Stimulated activated CD4-positive, alpha-beta T cell treated with anti-CD3 and anti-CD28 coated beads, Interleukin-4, amount 100 ng/mL, for 24 hours (primary cell): ENCODE measurements at places on chromosomes 16 and 17.

GRCh38 chr16:81469710-81470535 lies 25.3 kb downstream of the CMIP start:
- peak; percentile 14 for DNase-seq

DNA sequence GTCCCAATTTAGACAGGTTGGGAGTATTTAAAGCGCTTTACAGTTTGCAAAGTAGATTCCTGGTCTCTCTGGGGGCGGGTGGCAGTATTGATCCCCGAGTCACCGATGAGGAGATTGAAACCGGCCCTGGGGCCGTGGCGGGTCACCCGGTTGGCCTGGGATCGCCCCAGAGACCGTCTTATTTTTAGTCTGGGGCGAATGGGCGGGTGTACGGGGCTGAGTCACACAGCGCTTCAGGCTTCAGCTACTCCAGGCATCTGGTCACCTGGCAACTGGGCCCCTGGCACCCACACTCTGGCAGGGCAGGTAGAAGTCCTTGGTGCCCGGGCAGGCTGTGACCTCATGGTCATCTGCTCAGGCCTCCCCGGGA lies 669 bp downstream of the MIEF2 start:
- peak; percentile 41 for DNase-seq

DNA sequence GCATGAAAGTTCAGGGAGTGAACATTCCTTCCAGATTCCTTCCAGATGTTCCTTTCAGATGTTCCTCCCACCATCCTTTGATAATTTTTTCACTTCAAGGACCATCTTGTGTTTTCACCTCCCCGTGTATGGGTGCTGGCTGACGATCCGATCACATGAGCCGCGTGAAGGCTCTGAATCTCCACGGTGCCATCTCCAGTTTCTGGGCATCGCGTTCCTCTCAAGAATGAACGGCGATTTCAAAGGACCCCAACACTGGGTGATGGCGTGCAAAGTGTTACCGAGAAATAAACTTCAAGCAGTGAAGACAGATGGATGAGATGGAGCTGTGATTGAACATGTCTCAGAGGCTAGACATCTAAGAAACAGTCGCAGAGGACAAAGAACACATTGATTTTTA lies 245.3 kb downstream of the GSG1L start:
- DNase-seq = no peak

- no peak for DNase-seq
Measured at GRCh38 chr16:57184113-57184512, 1.7 kb downstream of the PSME3IP1 start.

GRCh38 chr17:31854672-31855071 lies 4.4 kb downstream of the COPRS start:
- DNase-seq = no peak

DNA sequence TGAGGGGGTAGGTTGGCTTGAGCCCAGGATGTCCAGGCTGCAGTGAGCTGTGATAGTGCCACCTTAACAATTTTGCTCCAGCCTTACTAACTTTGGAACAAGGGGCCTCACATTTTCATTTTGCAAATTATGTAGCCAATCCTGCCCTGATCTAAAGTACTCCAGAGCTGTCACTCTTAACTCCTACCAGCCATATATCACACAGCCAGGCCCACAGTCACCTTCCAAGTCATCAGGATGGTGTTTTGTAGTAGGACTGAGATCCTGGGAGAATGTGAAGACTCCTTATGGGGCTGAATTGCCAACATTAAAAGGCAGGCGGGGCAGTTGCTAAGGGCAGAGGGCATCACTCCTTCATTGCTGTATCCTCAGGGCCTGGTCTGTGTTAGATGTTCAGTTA lies 243.0 kb downstream of the MRTFB start:
- no peak for DNase-seq

DNA sequence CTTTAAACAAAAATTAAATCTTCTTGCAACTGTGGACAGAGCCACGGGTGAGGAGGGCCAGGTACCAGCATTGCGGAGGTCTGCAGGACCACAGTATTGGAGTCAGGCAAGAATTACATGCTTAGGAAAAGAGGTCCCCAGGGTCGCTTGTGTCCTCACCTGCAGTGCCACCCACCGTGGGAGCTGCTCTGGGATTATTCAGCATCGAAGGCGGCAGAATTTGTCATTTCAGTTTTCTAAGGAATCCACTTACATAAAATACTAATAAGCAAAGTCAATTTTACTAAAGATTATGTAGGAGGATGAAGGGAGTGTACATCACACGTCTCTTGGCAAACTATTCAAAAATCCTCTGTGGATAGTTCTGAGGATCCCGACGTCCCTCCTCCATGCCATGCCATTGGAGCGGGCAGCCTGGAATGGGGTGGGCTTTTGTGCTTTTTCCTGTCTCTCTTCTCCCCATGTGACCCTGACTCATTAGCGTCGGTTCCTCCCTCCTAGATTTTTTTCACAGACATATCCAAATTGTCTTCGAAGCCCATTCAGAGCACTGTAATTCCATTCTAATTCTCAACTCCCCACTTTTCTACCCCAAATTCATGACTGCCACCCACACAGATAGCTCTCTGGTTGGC lies 3.0 kb upstream of the PIK3R6 start:
- no peak for DNase-seq

DNA sequence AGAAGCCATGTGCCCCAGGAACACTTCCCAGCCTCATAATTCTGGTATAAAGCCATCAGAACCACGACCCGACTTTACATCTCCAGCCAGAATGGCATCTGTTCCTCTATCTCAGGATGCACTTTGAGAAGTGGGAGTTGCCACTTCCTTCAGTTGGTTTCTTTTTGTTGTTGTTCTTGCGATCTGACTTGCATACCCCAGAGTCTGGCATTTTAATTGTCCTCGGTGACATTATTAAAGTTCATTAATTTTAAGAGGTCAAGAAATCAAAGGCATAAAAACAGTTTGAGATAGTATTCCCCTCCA lies 13.5 kb downstream of the MARCHF10 start:
- DNase-seq = no peak

DNA sequence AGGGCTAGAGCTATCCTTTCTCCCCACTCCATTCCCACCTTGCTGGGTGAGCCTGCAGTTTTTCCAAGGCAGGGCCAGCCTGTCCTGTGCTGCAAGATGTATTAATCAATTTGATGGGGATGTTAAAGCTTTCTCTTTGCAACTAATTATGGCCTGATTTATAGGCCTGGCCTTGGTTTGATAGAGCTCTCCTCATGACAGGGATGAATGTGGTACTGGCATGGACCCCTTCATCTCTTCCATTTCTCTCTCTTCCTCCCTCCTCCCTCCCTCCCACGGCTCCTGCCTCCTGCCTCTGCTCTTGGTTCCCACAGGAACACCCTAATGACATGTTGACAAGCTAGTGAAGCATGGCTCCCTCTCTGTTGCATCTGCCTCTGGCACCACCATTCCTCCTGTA lies 47.2 kb upstream of the SKAP1 start:
- DNase-seq = no peak

DNA sequence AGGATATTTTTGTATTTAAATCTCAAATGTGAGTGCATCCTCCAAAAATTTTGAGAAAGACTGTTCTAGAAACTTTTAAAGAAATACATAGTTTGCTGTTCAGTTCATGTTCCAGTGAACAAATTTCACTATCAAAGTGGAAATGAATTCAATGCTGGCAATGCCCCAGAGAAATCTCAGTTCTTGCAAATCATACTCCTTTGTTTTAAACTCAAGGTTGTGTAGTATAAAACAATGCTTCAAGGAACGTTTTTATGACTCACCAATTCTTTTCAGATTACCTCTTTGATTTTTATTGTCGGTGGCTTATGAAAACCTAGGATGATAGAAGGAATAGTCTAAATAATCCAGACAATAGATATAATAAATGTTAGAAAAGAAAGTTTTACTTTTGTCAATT lies 17.6 kb downstream of the LPCAT2 start:
- no peak for DNase-seq

GRCh38 chr17:48639982-48640857 lies 14.1 kb upstream of the HOXB9 start:
- DNase-seq = no peak

DNA sequence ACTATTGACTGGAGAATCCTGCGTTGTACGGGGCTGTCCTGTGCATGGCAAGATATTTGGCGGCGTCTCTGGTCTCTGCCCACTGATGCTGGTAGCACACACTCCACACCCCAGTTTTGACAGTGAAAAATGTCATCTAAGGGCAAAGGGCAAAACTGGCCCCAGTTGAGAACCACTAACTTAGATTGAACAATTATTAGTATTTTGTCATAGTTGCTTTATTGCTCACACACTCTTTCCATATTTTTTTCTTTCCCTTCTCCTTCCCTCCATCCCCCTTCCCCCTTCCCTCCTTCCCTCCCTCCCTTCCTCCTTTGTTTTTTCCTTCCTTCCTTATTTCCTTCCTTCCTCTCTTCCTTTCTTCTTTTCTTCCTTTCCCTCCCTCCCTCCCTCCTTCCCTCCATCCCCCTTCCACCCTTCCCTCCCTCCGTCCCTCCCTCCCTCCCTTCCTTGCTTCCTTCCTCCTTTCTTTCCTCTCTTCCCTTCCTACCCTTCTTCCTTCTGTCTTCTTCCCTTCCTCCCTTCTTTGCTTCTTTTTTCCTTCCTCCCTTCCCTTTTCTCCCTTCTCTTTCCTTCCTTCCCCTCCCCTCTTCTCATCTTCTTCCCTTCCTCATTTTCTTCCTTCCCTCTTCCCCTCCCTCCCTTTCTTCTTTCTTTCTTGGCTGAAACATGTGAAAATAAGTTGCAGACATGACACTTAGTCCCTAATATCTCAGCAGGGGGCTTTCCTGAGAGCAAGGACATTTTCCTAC lies 5.5 kb downstream of the SHISA9 start:
- DNase-seq = no peak

DNA sequence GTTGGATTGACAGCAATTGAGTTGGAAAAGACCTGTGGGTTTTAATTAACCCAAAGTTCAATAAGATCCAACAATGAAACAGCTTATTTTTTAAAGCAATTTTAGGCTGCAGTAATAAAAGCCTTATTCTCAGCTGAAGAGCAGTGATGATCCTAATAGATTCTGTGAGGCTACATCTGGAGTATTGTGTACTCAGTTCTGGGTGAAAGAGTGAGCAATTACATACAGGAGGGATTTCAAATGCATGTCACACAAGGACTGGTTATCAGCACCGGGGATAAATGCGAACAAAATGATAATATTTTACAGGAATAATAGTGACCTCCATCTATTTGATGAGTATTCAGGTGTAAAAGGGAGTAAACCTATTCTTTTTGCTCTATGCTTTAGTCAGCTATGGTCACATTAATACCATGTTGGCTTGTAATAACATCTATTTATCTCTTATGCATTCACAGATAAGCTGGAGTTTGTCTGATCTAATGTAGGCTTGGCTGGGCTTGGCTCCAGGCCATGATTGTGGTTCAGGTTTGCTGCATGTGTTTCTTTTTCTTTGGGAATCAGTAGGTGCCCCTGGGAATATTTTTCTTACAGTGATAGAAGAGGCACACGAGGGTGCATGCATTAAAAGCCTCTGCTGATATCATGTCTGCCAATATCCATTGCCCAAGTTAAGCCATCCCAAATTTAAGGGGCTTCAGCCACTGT lies 22.2 kb upstream of the TOX3 start:
- DNase-seq = no peak

- DNase-seq = no peak
Measured at GRCh38 chr16:4051591-4051990, 64.7 kb downstream of the ADCY9 start.

DNA sequence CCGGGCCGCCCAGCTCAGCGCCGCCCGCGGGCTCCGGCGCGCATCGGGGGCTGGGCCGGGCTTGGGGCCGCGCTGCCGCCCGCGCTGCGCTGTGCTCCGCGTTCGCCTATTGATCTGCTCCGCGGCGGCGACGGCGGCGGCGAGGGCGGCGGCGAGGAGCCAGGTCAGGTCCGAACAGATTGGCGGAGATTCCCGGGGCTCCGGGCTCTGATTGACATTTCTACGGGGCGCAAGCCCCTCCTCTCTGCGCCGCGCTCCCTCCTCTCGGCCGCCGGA lies 559 bp downstream of the IRX3 start:
- DNase-seq = no peak

- DNase-seq = no peak
Measured at GRCh38 chr17:34527136-34527907, 52.1 kb upstream of the TMEM132E start.

DNA sequence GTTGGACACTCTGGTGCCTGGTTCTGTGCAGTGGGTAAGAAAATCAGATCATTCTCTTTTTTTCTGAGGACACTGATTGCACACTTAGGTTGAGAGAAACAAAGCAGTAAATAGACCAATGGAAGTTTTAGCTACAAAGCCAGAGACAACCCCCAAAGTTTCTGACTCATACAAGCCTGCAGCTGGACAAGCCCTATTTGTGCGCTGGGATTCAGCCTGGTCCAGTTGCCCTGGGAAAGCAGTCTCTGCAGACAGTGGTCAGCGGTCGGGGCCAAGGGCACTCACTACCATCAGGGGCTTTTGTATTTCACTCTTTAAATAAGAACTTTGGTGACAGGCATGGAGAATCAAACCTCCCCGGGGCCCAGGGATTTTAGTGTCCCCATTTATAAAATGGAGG lies 6.0 kb upstream of the RHBDL3 start:
- no peak for DNase-seq

DNA sequence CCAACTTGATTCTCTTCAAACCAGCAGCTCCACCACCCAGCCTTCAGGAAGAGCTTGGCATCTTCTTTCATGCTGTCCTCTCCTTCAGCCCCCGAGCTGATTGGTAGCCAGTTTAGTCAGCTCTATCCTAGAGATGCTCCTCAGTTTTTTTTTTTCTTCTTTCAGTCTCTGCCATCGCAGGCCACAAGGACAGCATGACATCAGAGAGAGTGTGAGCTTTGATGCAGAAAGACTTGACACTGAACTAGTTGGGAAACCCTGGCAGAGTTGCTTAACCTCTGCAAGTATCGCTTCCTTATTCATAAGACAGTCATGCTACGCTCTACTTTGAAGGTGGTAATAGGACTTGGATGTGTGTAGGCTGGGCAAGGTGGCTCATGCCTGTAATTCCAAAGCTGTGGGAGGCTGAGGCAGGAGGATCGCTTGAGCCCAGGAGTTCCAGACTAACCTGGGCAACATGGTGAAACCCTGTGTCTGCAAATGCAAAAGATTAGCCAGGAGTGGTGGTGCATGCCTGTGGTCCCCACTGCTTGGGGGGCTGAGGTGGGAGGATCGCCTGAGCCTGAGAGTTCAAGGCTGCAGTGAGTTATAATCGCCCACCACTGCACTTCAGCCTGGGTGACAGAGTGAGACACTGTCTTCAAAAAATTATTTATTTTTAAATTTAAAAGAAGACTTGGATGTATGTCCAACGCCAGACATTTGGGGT lies 2.6 kb downstream of the CD300LB start:
- peak; percentile 1 for DNase-seq

- DNase-seq = peak; percentile 59
Measured at GRCh38 chr17:65537845-65538674, 23.4 kb downstream of the AXIN2 start.

GRCh38 chr17:68196394-68197090 lies 51.3 kb upstream of the AMZ2 start:
- no peak for DNase-seq
